Muscle of back (tissue), 13 donors: ENCODE measurements at places on chromosomes 4 and X. TPM values are rescaled to one million over a fixed set of nuclear protein-coding genes. Genes with fewer than 3 reads are reported as not detected.

- DNase-seq: no peak
Observed at GRCh38 chr4:122701965-122702364, 30.5 kb upstream of the BBS12 start.

DIPK2B gene
- 22.8 TPM for polyA plus RNA-seq

PITX2 gene
- 39.1 TPM for polyA plus RNA-seq

DNA sequence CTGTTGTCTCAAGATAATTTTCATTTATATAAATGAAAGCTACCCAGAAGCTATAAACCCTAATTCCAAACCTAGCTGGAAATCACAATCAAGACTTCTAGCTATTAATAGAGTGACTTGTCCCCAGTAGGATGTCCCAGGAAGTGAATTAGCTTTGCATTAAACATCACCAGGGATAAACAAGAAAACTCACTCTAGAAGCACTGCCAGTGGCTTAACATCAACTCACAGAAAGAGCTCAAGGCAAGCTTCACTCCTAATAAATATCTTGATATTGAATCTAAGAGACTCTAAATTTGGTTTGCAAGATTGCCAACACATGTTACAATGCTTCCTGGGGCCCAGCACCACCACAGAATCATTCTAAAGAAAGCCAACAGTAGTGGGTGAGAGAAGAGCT, 468.7 kb upstream of the FAM241A start:
- no peak for DNase-seq

DNA sequence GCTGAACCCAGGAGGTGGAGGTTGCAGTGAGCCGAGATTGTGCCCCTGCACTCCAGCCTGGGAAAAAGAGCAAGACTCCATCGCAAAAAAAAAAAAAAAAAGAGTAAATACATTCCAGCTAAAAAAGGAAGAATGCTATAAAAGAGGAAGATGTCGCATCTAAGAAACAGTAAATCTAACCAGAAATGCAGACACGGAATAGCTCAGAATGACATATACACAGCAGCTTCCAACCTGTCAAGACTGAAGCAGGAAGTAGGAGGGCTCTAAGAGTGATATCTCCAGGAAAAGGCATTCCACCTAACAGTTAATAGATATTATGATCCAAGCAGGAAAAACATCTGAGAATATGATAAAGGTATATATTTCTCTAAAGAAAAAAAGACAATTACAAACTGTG, 16.0 kb downstream of the CLOCK start:
- DNase-seq: no peak

- DNase-seq: no peak
Observed at GRCh38 chr4:108693211-108693610, 42.8 kb downstream of the OSTC start.

DNA sequence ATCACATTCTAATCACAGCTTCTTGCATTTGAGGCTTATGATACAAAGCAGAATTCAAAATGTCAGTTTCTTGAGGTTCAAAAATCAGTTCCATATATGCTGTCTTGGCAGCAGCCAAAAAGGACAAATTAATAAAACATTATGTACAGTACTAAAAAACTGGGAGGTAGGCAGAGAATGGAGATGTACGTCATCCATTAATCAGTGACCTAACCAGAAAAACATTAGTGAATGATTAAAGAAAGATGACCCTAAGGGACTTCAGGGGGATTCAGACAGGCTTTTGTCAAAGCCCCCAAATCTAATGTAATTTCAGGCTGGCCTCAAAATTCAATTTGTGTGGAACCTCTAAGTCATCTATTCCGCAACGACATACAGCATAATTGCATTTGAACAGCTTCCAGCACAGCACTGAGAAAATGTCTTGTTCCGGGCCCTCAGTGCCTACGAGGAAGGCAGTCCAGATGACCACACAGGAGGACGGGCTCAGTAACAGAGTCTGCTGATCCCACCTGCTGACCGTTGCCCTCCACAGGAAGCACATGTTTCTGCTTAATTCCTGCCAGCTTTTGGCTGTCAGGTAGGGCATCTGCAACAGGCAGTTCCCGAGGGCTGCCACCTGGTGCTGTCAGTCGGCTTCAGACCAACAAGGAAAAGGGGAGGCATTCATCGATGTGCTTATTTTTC, 83.8 kb upstream of the HHIP start:
- peak; percentile 12 for DNase-seq

MAGEA12 gene
- not detected for polyA plus RNA-seq
